Stimulated activated CD8-positive, alpha-beta memory T cell treated with anti-CD3 and anti-CD28 coated beads, Interleukin-15, amount 100 ng/mL, for 48 hours (primary cell): ENCODE measurements at places on chromosomes 3 and 15.

GRCh38 chr3:80331494-80332170 lies 563.8 kb upstream of the ROBO1 start:
- DNase-seq: no peak

GRCh38 chr15:31004220-31004733 lies 12.8 kb upstream of the MTMR10 start:
- DNase-seq: no peak

- DNase-seq: no peak
These were observed 167.6 kb downstream of the ECT2 start for GRCh38 chr3:172918165-172918564.

DNA sequence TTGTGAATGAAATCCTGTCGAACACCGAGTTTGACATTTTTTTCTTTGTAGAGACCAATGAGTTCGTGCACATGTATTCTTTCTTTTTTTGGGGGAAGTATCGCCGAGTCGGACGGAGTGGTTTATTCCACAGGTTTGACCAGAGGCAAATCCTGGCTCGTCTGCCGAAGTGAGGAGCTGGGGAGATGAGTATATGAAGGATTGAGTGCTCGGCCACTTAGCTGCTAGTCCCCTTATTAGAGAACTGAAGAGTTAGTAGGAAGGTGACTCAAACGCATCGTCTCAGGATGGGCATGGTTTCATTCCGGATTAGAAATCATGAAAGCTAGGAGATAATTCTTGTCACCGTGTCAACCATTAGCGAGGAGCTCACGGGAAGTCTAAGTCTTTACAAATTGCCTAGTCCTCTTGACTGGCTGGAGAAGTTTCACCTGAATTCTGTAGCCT lies 154.7 kb upstream of the GOLIM4 start:
- DNase-seq: no peak

- DNase-seq: no peak
These were observed 230.9 kb upstream of the FEZF2 start for GRCh38 chr3:62604298-62604697.

DNA sequence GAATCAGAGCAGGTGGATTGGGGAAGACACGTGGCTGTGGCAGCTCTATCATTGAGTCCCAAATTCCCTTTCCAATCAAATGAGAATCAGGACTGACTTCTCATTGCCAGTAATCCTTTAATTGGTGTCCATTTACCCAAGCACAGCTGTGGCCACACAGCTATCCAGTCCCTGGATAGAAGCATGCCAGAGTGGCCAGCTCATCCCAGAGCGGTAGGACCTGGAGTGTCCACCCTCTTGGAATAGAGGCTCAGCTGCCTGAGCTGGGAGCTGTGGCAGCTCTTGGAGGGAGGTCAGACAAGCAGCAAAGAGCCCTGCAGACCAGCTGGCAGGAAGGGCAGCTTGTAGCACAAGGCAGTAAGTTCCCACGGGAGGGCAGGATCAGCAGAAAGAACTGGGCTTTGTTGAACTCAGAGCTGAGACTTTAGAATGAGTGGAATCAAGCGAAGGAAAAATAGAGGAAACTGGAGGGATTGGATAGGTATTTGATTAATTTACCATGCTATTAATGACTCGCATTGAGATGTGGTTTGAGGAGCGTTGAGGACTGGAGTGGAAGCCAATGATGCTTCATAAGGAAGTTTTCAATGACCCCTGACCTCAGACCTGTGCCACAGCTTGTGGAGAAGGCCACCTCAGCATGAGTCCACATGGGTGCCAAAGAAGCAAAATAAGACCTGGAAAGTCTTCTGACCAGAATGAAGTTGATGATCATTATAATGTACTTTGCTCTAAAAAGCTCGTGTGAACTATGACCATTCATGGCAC lies 6.9 kb upstream of the ALPK3 start:
- no peak for DNase-seq

DNA sequence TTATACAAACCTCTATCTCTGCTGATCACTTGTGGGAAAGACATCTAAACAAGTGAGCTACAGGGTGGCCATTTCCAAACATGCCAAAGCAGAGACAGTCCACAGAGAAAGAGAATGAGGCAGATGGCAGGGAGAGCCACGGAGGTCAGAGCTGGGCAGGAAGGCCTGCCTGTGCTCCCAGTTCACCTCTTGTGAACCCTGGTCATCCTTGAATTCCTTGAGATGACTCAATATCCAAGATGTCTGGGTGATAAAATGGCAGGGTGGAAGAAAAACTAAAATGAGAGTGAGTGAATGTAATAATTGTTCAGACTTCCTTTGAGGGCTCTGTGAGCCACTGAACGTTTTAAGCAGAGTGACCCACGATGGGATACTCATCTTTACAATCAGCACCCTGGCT lies 104.8 kb downstream of the PLCH1 start:
- no peak for DNase-seq

DNA sequence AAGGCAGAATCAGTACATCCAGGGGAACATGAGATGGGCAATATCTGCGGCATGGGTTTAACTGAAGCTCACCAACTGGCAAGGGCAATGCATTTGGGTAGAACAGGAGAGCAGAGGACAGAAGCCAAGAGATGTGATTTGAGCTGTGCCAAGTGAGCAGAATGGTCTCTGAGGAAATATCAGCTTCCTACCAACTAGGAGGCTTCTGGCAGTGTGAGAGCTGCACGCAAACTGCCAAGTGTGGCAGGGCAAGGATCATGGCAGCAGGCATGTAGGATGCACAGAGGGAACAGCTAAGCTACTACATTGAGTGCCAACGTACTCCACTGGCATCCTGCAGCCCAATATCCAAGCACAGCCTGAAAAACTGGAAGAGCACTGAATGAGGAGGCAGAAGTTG lies 1036.5 kb downstream of the TUSC7 start:
- no peak for DNase-seq

DNA sequence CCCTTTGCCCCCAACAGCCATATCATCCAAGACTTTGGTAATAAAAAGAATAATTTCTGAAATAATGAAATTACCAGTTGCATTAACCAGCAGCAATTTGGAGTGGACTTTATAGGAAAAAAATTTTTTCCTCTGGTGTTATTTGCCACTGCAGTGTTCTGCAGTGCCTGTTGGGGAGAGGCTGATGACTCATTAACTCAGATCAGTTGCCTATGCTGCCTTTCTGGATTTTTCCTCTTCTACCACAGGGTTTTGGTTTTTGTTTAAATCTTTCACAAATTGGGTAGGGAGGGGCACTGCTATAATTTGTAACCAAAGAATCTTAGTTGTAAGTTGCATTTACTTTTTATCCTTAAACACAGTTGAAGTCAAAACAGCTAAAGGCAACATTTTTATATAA lies 22.7 kb downstream of the ATP6V1A start:
- DNase-seq: no peak
